ENCODE measurements at places on chromosomes 1 and 21. TPM values are rescaled to one million over a fixed set of nuclear protein-coding genes. Genes with fewer than 3 reads are reported as not detected.

GRCh38 chr1:211722277-211723175 is 47.1 kb upstream of the NEK2 start:
- no peak for DNase-seq

DNA sequence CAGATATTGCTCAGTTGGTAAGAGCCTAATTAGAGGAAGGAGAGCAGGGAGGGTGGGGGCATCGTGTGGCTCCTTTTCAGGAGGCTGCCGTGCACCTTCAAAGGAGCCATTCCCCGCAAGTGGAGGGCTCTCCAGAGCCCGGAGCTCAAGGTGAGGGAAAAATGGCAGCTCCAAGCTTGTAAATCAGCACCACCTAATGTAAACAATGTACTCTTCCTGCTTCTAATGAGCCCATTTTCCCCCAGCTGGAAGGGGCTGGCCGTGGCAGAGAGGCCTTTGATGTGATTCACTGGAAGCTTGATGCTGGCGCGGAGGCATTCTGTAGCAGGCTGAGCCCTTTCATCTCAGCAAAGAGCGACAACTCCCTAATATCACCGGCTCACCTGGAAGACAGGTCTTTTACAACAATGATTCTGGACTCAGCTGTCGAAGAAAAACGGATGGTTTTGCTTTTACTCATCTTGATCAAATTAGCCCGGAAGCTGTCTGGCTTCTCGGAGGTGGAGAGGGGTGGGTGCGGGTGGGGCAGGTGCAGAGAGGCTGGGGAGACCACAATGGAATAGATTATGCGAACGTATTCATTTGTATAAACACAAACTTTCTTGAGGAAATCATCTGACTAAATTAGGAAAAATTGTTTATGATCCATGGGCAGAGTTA is 112.5 kb downstream of the RRAGC start:
- no peak for DNase-seq

- DNase-seq: no peak
Measured at GRCh38 chr1:28779751-28780408, 32.1 kb upstream of the OPRD1 start.

DNA sequence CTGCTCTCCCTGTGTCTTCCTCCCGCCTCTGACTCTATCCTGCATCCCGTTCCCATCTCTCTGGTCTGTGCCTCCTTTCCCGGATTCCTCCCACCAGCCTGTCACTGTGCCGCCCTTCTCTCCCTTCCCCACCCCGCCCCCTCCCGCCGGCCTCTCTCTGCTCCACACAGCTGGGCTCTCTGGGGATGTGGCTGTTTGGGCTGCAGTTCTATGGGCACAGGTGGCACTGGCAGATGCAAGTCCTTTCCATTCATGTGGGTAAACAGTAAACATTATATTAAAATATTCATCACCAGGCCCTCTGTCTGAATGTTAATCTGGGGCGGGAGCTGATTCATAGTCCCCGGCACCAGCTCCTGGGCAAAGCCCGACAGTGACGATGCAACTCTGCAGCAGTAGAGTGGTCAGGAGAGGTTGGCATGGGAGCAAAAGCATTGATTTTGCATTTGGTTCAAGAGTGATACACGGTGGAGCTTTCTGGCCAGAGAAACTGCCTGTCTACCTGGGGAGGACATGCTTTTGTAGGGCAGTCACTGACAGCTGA is 249.3 kb downstream of the TNR start:
- DNase-seq: no peak

DNA sequence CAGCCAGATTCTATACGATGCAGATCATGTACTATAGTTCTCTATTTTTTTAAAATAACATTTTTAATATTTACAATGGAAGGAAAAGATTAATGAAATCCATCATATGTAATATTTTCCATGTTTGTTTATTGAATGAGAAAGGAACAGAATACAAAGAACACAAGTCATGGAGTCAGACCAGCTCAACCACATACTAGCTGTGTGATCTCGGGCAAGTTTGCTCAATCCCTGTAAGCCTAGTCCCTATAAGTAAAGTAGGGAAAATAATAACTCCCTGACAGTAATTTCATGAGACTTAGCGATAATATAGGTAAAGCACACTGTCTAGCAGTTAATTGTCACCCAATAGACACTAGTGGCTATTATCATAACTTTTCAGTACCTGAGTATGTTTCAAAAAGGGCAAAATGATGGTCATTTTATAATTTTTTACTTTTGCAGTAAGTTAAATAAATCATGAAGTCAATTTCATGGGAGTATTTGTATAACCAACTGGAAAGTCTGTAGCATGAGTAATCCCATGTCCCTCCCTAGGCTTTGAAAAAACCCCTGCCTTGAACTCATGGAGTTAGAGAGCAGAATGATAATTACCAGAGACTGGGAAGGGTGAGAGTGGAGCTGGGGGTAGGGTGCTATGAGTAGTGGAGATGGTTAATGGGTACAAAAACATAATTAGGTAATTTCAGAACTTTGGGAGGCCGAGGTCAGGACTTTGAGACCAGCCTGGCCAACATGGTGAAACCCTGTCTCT is 37.0 kb upstream of the EPS15 start:
- DNase-seq: no peak

DNA sequence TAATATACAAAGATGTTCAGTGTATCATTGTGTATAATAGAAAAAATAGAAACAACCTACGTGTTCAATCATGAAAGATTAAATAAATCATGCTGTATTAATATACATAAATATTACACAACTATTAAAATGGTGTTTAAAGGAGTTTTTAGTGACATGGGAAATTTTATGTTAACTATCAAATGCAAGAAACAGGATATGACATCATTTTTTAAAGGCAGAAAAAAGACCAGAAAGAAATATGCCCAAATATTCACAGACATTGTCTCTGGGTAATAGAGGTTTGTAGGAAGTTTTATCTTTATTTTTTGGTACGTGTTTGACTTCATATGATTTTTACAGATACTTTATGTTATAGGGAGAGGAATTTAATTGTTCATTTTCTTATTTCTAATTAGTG is 34.0 kb downstream of the NPHS2 start:
- DNase-seq: no peak

DNA sequence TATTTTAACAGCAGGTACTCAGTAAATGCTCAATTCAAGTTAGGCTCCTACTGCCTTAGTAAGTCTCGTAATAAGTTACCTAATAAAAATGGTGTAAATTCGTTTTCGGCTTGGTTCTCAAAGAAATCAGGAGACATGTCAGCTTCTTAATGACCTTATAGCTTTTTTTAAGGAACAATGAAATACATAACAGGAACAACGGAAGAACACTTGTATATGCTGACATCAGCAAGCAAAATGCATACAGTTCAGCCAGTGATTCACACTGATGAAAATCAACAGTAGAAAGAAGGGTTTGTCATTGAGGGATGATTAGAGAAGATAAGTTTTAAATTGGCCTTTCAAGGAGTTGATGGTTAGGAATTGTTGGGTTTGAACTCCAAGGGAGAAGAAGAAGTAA is 13.3 kb downstream of the RPTN start:
- DNase-seq: no peak

- no peak for DNase-seq
Measured at GRCh38 chr1:62790716-62791115, 6.8 kb downstream of the ATG4C start.

- DNase-seq: no peak
Measured at GRCh38 chr1:20703124-20703756, 14.6 kb downstream of the KIF17 start.

DNA sequence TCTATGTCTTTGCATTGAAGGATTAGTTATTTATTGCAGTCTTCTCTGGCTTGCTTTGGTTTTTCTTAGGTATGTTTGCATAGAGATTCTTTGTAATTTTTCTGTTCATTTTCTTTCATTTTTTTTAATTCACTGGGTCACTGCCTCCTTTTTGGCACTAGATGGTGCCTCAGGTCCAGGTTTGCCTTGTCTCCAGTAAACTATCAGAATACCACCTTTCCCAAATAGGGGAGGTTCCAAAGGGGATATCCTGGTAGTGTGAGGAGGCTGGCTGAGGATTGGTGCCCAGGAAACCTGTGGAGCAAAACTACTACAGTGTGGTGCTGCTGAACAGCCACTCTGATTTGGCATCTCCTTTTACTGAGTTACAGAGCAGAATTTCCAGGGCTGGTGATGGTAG is 257.1 kb downstream of the KCTD3 start:
- DNase-seq: no peak

- DNase-seq: no peak
Measured at GRCh38 chr21:20647607-20648006, 350.6 kb upstream of the NCAM2 start.

GRCh38 chr1:186735463-186735862 is 55.2 kb upstream of the PTGS2 start:
- DNase-seq: no peak

DNA sequence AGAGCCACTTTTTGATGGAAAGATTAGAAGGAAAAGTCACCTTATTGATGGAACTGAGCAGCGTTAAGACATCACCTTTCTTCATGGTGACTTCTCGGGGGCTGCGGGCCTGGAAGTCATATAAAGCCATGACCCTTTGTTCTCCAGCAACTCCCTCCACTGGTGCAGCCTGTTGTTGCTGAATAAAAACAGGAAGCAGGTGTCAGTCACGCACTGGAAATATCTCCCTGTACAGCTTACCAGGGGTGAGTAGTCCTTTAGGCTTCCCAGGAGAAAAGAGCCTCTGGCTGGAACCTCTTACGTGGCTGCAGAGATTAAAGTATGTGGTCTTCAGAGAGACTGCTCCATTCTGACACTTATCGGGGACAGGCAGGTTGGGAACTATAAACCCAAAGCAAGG is 31.9 kb downstream of the SPTA1 start:
- DNase-seq: no peak

GRCh38 chr1:14976256-14976655 is 177.3 kb upstream of the TMEM51 start:
- DNase-seq: no peak

- DNase-seq: no peak
Measured at GRCh38 chr1:43522776-43523480, 7.8 kb upstream of the PTPRF start.

- no peak for DNase-seq
Measured at GRCh38 chr1:200359610-200360163, 50.1 kb downstream of the ZNF281 start.

DNA sequence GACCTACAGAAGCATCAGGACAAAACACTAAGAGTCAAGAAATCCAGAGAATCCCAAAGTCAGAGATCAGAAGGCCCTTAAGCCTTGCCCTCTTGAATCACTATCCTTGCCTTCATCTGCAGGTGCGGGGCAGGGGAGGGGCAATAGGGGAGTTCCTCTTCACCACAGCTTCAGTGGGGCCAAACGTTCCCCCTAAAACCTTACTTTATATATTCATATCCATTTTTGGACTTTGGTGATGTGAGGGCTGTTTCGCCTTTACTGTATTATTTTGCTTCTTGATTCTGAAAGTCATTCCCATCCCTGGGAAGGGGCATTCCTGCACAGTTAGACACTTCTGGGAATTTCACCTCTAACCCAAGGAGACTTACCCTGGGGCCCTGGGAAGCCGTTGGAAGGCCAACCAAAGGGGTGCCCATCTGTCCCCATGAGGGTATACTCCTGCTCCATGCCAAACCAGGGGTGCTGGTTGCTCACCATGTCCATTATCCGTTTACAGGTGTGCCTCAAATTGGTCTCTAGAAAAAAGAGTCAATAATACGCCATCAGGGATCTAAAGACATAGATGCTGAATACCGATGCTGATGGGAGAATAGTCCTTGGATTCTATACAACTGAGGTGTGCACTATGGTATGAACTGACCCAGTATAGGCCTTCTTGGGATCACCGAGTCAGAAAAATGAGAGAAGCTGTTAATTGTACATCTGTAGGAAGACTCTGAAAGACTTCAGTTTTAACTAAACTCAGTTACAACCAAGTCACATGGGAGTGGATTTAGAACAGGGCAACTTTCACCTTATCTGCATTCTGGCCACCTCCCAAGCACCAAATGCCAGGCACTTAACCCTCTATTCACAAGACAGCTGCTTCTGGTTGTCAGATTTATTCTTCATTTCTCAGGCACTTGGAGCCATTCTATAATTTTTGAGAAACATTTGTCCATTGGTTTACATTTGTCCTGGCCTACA is 5.4 kb downstream of the GLUL start:
- DNase-seq: no peak

DNA sequence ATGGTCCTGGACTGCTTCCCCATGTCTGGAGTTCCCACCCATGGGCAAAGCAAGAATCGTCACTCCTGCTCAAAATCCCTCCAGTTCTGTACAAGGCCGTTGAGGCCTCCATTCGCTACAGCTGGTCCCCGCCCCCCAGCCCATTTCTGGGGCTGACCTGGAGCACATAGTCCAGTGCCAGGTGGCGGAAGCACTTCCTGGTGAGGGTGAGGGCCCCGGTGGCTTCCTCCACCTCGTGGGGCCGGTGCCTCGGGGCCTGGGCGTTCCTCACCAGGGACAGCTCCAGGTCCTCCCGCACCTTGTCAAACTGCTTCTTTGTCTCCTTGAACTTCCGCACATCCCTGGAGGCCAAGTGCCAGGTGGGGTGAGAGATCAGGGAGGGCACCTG is 7.4 kb downstream of the ACAP3 start:
- no peak for DNase-seq

- DNase-seq: no peak
Measured at GRCh38 chr1:86448670-86449069, 20.1 kb upstream of the CLCA1 start.

DNA sequence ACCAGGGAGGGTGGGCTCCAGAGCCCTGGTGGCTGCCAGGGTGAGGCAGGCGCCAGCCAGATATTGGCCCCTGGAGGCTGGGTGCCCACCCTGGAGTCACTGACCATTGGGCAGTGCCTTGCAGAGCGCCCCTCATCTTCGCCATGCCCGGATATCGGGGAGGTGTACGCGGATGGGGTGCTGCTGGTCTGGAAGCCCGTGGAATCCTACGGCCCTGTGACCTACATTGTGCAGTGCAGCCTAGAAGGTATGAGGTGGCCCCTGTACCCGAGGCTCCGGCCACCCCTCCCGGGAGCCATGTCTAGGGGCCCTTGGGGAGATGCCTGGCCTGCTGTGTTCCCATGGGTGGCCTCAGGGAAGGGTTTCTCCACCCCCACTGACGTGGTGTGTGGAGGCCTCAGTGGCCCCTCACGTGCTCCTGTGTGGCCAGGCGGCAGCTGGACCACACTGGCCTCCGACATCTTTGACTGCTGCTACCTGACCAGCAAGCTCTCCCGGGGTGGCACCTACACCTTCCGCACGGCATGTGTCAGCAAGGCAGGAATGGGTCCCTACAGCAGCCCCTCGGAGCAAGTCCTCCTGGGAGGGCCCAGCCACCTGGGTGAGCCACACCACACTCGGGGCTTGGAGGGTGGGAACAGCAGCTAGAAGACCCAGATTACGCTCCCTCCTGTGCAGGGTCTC is 30.9 kb downstream of the TRIM11 start:
- DNase-seq: no peak

- DNase-seq: no peak
Measured at GRCh38 chr1:173302890-173303829, 96.0 kb upstream of the TNFSF4 start.

Gene RHBDL2
- total RNA-seq: not detected

Gene TRIM67
- total RNA-seq: not detected

Gene MAP7D1
- 75.0 TPM for total RNA-seq

Gene OR2L8
- total RNA-seq: 0.68 TPM

Gene PSMB2
- total RNA-seq: 47.0 TPM

Gene C1orf87
- total RNA-seq: not detected

Gene FAM167B
- 3.6 TPM for total RNA-seq

Gene OR10Z1
- not detected for total RNA-seq

Gene ID3
- total RNA-seq: 347 TPM

Gene HNRNPCL2
- total RNA-seq: not detected

Gene HES2
- not detected for total RNA-seq

Gene IFNLR1
- 6.1 TPM for total RNA-seq

Gene DIO1
- total RNA-seq: 313 TPM

Gene FCMR
- total RNA-seq: 2.5 TPM

Gene RAB3B
- not detected for total RNA-seq

Gene MCOLN2
- total RNA-seq: 2.5 TPM

Gene OXCT2
- total RNA-seq: 8.2 TPM

Gene CCDC181
- 0.63 TPM for total RNA-seq

Gene IRF6
- total RNA-seq: 41.9 TPM
